ENCODE measurements at places on chromosomes 3 and 15.

- DNase-seq = peak; percentile 75
Observed at GRCh38 chr3:106609666-106610301, 741.0 kb upstream of the CBLB start.

DNA sequence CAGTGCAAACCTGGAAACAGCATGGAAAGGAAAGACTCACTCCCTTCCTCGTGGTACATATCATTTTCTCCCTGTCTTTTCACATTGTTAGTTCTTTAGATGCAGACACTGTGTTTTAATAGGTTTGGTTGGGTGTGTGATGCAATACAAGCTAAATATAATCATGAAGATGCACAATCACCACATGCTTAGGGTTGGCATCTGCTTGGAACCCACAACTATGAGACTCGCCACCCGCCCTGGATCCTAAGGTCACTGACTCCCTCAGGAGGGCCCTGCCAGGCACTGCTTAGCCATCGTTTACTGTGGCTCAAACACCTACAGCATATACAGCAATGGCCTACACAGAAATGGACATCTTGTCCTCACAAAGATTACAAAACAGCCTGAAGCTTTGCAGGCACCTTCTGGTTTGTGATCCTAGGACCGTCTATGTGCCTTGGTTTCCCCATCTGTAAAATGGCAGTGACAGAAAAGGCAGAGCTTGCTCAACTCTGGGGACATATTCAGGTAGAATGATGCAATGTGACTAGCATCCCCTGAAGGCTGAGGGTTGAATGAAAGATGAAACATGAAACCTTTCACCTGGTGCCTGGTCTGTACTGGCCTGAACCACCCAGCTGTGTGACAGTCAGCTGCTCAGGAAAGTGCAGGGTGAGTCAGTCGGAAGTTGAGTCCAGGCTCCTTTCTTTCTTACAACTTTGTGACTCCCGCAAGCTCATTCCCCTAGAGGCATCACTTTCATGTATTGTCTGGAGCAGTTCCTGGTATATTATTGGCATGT is 123.6 kb upstream of the PFN2 start:
- DNase-seq = peak; percentile 84

- DNase-seq = no peak
Observed at GRCh38 chr15:68413363-68414205, 18.4 kb downstream of the ITGA11 start.

DNA sequence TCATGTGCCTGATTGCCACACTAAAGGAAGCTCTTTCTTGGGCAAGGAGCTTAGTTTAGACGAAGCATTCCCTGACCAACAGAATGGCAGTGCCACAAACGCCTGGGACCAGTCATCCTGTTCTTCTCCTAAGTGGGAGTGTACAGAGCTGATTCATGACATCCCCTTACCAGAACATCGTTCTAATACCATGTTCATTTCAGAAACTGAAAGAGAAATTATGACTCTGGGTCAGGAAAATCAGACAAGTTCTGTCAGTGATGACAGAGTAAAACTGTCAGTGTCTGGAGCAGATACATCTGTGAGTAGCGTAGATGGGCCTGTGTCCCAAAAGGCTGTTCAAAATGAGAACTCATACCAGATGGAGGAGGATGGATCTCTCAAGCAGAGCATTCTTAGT is 18.4 kb downstream of the SENP5 start:
- no peak for DNase-seq

DNA sequence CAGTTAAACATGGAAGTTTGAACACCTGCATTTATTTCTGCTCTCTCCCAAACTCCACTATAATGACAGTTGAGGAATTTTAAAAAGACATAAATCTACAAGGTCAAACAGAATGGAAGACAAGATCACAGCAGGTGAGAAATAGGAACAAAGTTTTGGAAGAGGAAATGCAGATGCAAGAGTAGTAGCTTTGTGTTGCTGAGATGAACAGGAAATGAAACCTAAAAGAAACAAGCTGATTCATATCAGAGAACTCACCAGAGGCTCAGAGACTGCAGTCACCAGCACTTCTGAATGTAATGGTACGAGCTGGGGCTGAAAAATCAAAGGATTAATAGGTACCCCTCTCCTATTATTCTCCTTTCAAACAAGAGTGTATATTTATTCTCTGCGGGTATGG is 459.9 kb downstream of the RAP2B start:
- DNase-seq = peak; percentile 7

- peak; percentile 22 for DNase-seq
Observed at GRCh38 chr3:69250014-69250413, 127.6 kb upstream of the LMOD3 start.

DNA sequence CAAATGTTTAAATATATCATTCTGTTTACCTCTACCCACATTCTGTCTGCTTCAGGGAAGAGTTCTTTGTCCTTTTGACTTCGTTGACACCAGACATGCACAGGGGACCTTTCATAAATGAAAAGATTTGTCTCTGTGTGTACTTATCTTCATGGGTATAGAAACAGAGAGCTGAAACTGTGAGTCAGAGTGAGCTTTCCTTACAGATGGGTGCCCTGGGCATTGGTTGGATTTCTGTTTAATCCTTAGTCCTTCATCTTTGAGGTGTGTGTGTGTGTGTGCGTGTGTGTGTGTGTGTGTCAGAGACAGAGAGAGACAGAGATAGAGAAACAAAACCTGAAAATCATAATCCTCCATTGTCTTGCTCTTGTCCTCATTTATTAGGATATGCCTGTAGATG is 517.4 kb downstream of the TUSC7 start:
- no peak for DNase-seq

DNA sequence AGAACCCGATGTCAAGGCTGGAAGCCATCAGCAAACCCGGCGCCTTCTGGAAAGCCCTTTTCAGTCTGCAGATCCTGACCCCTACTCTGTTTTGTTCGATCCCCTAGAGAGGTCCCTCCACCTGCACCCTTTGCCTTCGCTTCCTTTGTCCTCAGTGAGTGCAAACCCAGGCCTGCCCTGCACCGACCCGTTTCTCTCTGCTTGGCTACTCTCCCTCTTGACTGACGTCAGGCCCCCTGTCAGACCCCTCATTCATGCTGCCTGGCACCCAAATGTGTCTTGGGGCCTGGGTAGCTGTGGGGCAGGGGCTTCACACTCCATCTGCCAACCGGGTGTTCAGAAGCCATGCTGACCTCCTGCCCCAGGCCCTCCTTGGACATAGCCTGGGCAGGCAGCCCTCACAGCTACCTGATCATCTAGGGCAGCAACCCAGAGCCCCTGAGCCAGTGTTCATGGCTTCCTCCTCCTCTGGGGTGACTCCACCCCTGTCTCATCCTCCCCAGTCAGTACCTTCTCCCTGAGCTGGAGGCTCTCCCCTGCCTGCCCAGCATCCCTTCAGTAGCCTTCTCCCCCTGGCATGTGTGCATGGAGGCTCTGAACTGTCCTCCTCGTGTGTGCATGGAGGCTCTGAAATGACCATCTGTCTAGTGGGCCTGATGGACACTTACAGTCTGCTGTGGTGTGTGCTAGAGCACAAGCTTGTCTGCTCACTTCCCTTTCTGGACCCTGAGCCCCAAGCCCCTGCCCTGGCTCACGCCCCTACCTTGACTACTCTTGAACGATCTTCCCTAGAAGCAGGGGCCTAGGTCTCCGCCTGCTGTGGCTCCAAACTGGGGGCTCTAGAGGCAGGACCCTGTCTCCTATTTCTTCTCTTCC is 69.4 kb downstream of the EXOG start:
- DNase-seq = no peak

DNA sequence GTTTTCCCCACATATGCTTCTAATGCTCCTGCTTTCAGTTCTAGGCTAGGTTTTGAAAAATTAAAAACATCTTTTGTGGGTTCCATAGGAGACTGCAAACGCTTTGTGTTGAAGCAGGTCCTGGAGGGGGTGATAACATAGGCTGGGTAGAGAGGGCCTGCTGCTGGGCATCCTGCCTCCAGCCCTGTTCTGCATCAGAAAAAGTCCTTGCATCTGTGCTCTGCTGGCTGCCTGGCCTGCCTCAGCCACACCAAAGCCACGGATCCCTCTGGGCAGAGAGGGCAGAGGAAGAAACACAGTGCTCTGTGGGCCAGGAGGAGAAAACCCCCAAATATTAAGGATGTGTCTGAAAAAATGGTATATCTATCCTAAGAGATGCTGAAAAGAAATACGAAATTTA is 3.9 kb upstream of the ARPP21 start:
- DNase-seq = no peak

All from NCI-H69 (cell line).